Stimulated activated CD8-positive, alpha-beta memory T cell treated with anti-CD3 and anti-CD28 coated beads, Interleukin-4, amount 100 ng/mL, for 4 hours (primary cell): ENCODE measurements at places on chromosomes 4 and X.
A peak's percentile ranks its signal among the peaks of the same experiment; 100 is the strongest.

- no peak for DNase-seq
Observed at GRCh38 chrX:68193234-68193633, 240.1 kb downstream of the OPHN1 start.

GRCh38 chrX:41468647-41469323, 21.6 kb downstream of the NYX start:
- DNase-seq: no peak

GRCh38 chr4:71009890-71010588, 16.6 kb downstream of the DCK start:
- no peak for DNase-seq

- DNase-seq: no peak
Observed at GRCh38 chr4:121822796-121823504, 733 bp downstream of the CCNA2 start.

- DNase-seq: no peak
Observed at GRCh38 chrX:46461660-46462191, 83.5 kb downstream of the ZNF674 start.

DNA sequence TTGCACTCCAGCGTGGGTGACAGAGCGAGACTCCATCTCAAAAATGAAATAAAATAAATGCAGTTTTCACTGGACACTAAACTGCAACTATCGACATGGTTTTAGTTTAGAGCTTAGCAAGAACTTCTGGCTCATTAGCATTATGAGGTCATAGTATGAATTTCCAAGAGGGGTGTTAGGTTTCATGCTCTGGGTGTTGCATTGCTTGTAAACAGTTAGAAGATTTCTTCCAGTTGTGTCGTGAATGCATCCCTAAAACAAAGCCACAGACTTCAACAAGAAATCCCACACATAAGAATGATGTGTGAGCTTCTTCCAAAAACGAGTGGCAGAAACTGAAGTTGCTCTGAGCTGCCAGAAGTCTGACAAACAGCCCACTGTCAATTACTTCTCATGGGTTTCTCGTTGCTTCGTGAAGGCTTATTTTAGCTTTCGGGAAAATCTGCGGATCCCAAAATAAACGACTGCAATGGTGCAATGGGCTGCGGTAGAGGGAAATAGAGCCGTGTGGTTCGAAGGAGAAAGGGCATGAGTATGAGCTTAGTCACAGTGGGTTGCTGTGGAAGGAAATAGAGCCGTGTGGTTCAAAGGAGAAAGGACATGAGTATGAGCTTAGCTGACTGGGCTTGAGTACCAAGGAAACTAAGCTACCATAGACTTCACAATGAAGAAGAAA, 354.9 kb downstream of the DHRSX start:
- no peak for DNase-seq

- DNase-seq: no peak
Observed at GRCh38 chrX:4379071-4379470, 665.6 kb upstream of the PRKX start.

GRCh38 chr4:139535228-139535870, 20.7 kb downstream of the SETD7 start:
- DNase-seq: no peak

GRCh38 chrX:147476008-147476407, 435.7 kb upstream of the FMR1 start:
- DNase-seq: no peak

DNA sequence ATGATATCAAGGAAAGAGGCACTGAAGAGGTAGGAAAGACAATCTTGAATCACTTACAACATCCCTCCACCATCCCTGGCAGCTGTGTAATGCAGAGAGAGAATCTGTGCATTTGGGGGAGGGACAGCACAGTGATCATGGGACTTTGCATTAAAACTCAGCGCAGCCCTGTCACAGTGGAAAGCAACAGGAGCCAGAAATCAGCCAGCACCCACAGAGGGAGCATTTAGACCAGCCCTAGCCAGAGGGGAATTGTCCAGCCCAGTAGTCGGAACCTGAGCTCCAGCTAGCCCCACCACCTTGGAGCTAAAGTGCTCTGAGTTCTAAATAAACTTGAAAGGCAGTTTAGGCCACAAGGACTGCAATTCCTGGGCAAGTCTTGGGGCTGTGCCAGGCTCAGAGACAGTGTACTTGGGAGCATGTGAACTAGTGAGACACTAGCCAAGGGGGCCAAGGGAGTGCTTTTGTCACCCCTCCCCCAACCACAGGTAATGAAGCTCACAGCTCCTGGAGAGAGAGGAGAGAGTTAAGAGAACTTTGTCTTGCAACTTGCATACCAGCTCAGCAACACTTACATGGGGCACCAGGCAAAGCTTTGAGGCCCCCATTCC, 83.9 kb upstream of the FAM241A start:
- DNase-seq: no peak

GRCh38 chr4:122552898-122553297, 68.0 kb downstream of the IL21 start:
- DNase-seq: no peak

DNA sequence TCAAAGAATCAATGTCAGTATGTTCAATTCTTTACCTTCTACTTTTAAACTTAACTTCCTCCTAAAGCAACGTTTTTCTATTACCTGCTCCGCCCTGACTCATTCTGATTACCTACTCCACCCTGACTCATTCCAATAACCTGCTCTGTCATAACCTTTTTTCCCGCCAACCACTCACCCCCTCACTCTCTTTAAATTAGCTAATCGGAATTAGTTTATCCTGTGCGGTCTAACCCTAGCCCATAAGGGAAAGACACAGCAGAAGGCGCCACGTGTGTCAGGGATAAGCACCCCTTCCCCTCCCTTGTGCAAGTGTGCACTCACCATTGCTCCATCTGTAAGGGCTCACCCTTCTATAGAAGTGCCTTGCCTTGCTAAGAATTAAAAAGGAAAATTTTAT, 64.4 kb downstream of the EIF4E start:
- DNase-seq: no peak

GRCh38 chrX:8288590-8288989, 117.5 kb upstream of the VCX2 start:
- DNase-seq: no peak

GRCh38 chrX:19863212-19863856, 24.1 kb downstream of the SH3KBP1 start:
- no peak for DNase-seq

- no peak for DNase-seq
Observed at GRCh38 chr4:169209388-169209883, 61.3 kb downstream of the SH3RF1 start.

GRCh38 chr4:60314416-60314815, 885.7 kb upstream of the ADGRL3 start:
- DNase-seq: no peak

DNA sequence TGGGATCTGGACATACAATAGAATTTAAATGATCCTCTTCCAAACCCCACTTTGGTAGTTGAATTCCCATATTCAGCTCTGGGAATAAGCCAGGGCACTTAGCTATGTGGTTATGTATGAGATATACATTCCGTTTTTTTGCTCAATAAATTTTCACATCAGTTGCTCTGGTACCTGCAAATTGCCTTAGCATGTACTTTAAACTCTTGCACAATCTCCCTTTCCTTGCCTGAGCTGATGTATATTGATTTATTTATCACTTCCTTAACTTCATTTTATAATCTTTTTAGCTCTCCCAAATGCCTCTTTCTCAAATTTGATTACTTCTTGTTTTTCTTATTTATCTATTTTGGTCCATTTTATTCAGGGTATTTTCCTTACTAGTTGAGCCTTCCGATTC, 90.1 kb upstream of the AGA start:
- DNase-seq: no peak

GRCh38 chrX:68672581-68673318, 25.3 kb downstream of the STARD8 start:
- no peak for DNase-seq

DNA sequence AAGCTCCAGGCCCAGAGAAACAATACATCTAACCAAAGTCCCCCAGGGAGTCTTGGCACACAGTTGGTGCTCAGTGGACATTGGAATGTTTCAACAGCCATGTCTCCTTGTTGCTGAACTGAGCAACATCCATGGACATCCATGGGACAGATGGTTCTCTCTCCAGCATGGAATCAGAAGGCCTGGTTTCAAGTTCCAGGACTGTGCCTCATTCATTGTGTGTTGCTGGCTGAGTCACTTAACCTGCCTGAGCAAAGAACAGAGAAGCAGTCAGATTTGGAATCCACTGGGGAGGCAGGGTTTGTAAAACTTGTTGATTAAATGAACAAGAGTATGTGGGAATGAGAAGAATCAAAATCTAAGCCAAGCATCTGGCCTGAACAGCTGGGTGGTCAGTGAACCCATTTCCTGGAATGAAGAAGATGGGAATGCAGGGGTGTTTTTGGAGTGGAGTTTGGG, 147.9 kb downstream of the CHIC2 start:
- DNase-seq: no peak

GRCh38 chr4:101441446-101441845, 94.1 kb upstream of the PPP3CA start:
- no peak for DNase-seq

GRCh38 chr4:10656988-10657387, 27.6 kb downstream of the CLNK start:
- no peak for DNase-seq

GRCh38 chrX:79161655-79162054, 17.2 kb downstream of the GPR174 start:
- DNase-seq: peak; percentile 17

GRCh38 chr4:139606579-139607501, 50.8 kb upstream of the SETD7 start:
- no peak for DNase-seq

DNA sequence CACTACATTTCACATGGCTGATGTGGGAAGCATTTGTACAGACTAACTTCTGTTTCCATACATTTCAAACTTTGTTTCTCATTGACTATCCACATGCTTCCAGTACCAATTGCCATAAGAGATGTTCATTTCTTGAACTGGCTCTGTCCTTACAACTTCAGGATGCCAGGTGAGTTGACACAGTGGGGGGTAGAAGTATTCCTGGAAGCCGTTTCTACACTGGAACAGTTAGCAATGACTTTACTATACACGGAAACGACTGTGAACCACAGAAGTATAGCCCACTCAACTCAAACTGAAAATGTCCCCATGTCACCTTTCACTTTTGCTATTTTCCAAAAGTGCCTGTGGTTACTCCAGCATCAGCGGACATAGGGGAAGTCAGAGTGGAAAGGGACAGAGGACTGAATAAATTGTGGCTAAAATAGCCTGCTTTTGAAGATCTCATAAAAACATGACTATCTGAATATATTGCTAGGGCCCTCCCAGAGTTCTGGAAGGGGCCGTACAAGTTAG, 38.0 kb upstream of the DSPP start:
- DNase-seq: no peak

GRCh38 chr4:102390438-102390837, 45.2 kb upstream of the SLC39A8 start:
- no peak for DNase-seq

DNA sequence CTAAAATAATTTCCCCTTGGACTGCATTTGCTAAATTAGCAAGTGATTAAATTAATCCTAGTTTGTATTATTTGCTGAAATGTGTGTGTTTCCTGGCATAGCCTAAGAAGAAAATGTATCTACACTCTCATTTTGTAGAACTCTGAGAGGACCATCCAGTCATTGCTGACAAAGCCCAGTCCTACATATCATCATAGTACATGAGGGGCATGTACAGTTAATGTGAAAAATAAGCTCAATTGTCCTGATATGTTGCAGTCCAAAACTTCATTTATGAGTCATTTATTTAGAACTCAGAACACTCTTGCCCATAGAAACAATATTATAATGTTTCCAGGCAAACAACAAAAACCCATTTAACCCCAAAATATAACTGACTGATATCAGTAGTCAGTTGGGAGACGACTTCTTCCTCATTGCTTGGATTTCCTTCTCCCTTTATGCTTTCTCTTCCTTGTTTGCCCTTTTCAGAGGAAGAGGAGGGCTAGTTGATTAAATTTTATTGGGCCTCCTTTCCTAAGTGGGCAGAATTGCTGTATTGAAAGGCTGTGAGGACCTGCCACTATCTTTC, 26.9 kb upstream of the BBS12 start:
- DNase-seq: no peak

- no peak for DNase-seq
Observed at GRCh38 chr4:75916091-75916661, 13.9 kb upstream of the PPEF2 start.

DNA sequence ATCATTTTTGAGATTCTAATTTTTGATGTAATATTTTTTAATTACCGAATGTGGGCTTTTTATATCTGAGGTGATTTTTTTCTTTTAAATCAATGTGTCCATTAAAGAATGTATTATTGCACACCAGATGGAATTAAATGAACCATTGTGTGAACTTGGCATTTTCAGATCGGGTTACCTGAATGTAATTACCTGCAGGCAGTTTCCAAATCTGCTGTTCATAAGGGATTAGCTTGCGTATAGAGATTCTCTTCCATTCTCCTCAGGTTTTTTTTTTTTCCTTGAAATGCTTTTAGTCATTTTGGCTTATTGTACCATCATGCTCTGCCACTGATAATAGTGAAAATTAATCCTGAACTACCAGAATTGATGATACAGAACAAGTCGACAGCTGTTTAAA, 511.5 kb upstream of the ATOH1 start:
- no peak for DNase-seq

DNA sequence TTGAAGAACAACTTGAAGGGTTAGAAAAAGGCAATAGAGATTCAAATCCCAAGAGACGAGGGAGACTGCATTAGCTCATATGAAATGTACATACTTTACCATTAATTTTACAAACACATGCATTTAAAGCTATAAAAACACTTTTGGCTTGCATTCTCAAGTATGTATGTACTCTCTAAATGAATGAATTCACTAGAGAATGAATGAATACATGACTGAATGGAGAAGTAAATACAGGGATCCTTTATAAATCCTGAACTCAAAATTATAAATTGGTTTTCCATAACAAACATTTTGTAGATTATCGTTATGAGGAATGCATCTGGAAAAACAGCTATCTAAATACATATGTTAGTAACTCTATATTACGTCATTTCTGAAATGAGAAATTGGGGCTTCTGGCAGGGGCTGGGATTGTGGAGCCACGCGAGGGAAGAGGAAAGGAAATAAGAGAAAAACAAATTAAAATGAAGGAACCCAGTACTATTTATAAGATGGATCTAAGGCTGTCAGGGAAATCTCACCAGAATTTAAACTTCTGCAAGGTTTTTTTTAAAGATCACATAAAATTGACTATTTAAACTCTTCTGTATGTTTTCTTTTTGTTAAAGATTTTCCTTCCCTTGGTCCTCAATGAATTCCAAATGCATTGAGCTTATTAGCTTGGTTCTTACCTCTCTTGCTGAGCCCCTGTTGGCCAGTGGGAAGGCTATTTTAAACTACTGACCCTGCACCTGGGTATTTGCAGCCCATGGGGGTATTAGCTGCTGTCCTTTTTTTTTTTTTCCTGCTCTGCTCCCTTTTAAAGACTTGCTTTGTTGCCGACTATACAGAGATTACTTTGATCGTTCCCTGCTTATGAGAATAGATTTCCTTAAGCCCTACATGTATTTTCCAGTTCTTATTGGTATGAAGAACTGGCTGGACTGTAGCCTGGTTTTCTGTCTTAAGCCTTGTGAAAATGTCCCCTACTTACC, 207.8 kb downstream of the ADGRL3 start:
- no peak for DNase-seq

GRCh38 chr4:165994701-165995100, 121.7 kb downstream of the TLL1 start:
- DNase-seq: no peak

- no peak for DNase-seq
Observed at GRCh38 chrX:19810006-19810774, 77.2 kb downstream of the SH3KBP1 start.

GRCh38 chr4:90060039-90060438, 67.2 kb upstream of the CCSER1 start:
- no peak for DNase-seq
